ENCODE measurements at places on chromosomes 16 and 17.
A peak's percentile ranks its signal among the peaks of the same experiment; 100 is the strongest.

GRCh38 chr16:27890006-27890405 is 173.5 kb downstream of the GSG1L start:
- no peak for DNase-seq

DNA sequence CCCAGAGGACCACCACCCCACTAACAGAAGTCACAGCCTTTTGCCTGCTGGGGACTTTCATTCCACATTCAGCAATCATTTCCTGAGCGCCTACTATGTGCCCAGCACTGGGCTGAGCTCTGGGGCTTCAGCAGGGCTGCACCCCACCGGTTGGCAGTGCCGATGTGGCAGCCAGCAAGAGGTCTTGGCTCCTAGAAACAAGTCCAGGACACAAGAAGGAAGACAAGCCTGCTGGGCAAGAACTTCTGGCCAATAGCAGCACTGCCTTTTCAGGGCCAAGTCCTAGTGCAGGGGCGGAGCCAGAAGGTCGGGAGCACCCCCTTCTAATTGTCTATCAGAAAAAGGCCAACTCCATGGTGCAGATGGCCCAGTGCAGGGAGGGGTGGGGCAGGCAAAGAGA is 13.0 kb upstream of the HOXB9 start:
- no peak for DNase-seq

DNA sequence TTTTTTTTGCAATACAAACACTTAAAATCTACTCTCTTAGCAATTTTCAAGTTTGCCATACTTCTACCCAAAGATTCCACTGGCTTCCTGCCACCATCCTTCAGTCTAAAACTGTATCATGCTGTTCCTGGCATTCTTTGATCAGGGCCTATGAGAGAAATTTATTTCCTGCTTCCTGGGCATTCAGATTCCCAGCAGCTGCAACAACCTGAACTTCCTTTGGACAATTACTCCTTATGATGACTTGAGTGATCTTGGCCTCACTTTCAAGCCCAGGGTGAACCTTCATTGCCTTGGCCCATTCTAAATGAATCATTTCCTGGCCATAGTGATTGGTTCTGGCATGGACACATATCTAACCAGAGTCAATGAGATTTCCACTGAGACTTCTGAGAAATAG is 18.0 kb upstream of the MON1B start:
- DNase-seq, result no peak

DNA sequence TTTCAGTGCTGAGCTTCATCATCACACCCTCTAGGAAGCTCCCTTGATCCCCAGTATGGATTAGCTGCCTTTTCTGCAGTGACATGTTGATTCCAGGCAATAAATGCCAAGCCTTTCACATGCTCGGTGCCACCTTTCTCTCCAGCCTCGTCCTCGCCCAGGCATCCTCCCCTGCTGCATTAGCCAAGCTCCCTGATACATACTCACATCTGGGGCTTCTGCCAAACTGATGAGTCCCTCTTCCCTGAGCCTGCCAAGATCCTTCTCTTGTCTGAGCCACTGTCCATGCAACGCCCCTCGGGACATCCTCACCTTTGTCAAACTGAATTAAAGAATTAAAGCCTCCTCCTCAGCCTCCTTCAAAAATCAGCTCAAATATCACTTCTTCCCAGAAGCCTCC is 538.5 kb upstream of the CDH11 start:
- DNase-seq, result no peak

- no peak for DNase-seq
These were observed 123.6 kb downstream of the MSI2 start for GRCh38 chr17:57379895-57380434.

DNA sequence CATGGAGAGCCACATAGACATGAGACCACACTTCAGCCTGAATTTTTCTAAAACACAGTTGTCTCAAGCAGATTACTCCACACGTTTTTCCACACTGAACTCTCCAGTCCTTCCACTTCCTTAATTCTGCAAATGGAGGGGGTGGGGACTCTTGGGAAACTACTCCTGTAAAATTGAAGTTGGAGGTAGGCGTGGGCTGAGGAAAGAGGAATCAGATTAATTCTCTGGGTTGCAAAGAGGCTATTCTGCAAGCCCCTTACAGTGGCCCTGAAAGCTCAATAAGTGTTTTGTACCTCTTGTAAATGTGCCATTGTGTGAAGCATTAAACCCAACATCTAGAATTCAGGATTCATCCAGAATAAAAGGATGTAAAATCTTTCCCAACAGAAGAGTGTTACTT is 9.6 kb downstream of the MARVELD3 start:
- DNase-seq, result no peak

GRCh38 chr16:67528222-67528869 is at the start of gene RIPOR1:
Gene RIPOR1, plus strand, starts transcription at chr16:67528829. Its CDS starts 9,618 bp downstream, at chr16:67538447.
- DNase-seq, result peak; percentile 23

DNA sequence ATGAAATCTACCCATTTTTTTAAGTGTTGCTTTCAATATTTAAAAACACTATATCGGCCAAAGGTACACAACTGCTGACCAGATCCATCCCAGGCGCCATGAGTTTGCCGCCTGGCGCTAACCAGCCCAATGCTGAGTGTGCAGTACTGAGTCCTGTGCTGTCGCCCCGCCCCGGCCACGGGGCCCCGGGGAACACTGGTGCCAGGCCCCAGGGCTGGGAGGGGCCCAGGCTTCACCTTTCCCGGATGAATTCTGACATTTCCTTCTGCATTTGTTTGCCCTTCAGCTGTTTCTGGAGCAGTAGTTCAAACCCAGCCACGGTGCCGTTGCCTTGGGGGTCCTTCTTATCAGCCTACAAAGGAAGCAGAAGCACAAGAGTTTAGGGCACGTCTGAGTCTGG is 37.8 kb upstream of the RCVRN start:
- DNase-seq, result no peak

- no peak for DNase-seq
These were observed 1.8 kb upstream of the ADAT1 start for GRCh38 chr16:75624921-75625334.

- no peak for DNase-seq
These were observed 30.5 kb downstream of the CUEDC1 start for GRCh38 chr17:57924677-57925076.

GRCh38 chr17:55450232-55450825 is 28.7 kb upstream of the MMD start:
- DNase-seq, result no peak

DNA sequence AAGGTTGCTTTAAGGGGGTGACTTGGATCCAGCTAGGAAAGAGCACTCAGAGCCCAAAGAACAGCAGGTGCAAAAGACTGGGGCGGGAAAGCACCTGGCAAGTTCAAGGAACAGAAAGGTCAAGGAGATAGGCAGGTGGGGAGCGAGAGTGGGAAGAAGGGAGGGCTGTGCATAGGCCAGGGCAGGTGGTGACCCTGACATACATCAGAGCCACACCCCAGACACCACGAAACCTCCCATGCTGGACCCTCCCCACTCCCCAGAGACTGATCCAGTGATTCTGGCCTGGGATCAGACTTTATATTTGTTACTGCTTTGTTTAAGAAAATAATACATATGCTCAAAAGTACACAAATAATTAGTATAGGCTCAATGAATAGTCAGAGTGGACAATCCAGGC is 48.5 kb upstream of the RBFOX3 start:
- no peak for DNase-seq

DNA sequence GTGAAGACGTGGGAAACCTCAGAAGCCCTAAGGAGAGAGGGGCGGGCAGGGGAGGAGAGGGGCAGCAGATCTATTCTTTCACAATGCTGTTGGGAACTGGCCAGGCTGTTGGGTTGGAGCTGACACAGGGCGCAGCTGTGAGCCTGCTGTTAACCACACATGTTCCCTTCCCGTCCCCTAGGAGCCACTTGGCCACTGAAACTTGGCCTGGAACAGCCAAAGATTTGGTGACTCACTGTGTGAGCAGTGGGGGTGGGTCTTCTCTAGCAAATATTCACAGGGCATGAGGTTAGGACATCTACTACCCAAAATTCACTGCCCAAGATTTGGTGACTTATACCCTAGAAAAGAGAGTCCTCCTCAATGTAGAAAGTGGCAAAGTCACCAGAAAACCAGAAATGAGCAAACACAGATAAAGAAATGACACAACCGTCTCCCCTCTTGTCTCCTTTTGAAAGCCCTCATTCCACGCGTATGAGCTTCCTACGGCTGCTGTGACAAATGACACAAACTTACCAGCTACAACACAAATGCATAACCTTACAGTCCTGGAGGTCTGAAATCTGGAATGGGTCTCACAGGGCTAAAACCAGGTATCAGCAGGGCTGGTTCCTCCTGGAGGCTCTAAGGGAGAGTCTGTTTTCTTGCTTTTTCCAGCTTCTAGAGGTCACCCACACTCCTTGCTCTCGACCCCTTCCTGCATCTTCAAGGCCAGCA is 6.3 kb downstream of the TBC1D16 start:
- DNase-seq, result no peak

- DNase-seq, result no peak
These were observed 123.7 kb upstream of the CCL2 start for GRCh38 chr17:34131386-34131785.

GRCh38 chr17:12489325-12489724 is 176.4 kb upstream of the MYOCD start:
- no peak for DNase-seq

GRCh38 chr16:5916711-5917191 is 819.2 kb upstream of the EEF2KMT start:
- DNase-seq, result no peak

DNA sequence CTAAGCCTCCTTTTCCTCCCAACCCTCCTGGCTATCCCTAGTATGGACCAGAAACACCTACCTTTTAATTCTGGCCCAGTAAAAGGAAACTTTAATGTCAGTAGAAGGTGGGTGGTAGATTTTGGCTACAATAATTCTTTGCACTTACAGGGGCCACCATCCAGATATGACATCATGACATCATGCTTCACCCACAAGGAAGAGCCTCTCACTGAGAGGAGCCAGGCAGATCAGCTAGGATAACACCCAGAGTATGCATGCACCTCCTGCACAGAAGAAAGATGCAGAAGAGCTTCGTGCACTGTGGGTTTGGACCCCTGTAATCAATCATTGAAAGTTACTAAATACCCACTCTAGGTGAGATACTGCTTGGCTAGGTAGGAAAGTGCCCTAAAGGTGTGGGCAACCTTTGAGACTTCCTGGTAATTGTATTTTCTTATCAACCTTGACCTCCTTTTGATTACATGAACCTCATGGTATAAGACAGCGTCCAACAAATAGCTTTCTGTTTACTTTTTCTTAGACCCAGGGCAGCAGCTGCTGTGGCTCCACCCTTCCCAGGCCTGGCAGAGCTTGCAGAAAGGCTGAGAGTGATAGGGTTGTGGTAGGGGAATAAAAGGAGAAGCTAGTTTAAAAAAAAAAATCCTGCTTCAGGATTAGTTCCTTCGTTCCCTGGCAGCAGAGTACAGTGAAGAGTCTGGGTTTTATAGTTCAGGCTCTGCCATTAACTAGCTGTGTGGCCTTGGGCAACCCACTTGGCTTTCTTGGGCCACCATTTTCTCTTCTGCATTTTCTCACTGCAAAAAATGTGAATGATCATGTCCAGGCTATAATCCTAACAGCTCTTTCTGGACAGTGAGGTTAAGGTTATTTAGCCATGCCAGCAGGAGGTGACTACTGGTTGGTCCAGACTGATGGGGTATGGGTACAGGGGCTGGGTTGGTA is 6.2 kb downstream of the MAP3K14 start:
- DNase-seq, result no peak

- no peak for DNase-seq
These were observed 48.9 kb upstream of the MRPS23 start for GRCh38 chr17:57898487-57899311.

DNA sequence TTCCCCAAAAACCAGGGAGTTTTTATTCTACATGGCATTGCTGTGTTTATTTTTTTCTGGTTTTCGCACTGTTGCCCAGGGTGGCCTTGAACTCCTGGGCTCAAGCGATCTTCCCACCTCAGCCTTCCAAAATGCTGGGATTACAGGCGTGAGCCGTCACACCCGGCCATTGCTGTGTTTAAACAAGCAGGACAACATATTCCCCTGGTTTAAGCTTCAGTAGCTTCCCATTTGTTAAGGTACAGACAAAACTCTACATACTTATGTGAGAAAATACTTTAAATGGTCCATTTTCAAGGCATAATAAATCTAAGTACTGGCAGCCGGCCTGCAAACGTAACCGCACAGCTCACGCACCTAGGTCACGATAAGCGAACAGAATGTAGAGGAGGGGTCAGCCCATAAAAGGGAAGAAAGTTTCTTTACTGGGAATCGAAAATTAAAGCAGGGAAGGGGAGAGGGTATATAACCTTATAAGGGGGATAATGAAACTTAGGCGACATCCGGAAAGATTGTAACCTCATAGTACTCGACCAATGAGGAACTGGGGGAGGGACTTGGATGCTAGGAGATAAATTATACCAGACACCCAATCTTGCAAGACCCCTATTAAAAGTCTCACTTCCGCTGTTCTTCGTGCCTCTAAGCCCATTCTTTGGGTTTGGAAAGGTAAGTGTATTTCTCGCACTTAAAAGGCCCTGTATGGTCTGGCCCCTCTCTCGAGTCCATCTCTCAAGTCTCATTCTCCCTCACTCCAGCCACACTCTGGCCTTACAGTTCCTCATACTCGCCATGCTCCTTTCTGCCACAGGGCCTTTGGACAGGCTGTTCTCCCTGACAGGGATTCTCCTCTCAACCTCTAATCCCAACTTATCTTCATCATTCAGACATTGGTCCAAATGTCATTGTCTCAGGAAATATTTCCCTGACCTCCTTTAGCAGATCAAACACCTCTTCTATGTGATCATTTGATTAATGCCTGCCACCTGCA is 59.2 kb downstream of the TEX14 start:
- no peak for DNase-seq

GRCh38 chr16:86584726-86585721 is 6.7 kb downstream of the FOXL1 start:
- DNase-seq, result no peak

- DNase-seq, result no peak
These were observed 91.8 kb downstream of the YPEL2 start for GRCh38 chr17:59423137-59423724.
